ENCODE measurements at places on chromosomes 2 and 18. TPM values are rescaled to one million over a fixed set of nuclear protein-coding genes. Genes with fewer than 3 reads are reported as not detected.

The HJURP gene
- 23.1 TPM for total RNA-seq

The DNAJC5G gene
- total RNA-seq = not detected

The CEBPZOS gene
- total RNA-seq = 21.3 TPM

The AKAIN1 gene
- not detected for total RNA-seq

The IL1A gene
- total RNA-seq = under 0.01 TPM

The METAP1D gene
- total RNA-seq = 9.8 TPM

The PARD6G gene
- total RNA-seq = 0.71 TPM

The SNORC gene
- 0.18 TPM for total RNA-seq

The APCDD1 gene
- total RNA-seq = not detected

The ZBTB7C gene
- total RNA-seq = not detected

The POTEI gene
- not detected for total RNA-seq

The ASB18 gene
- not detected for total RNA-seq

The GAREM1 gene
- 0.89 TPM for total RNA-seq

The BOLL gene
- not detected for total RNA-seq

The PER2 gene
- total RNA-seq = 4.0 TPM

The DPP10 gene
- total RNA-seq = not detected

The THSD7B gene
- under 0.01 TPM for total RNA-seq

The LRRFIP1 gene
- total RNA-seq = 64.3 TPM

The IHH gene
- not detected for total RNA-seq

The CFC1 gene
- total RNA-seq = not detected

The MRO gene
- total RNA-seq = not detected

The CRYGA gene
- not detected for total RNA-seq

The SPDYA gene
- under 0.01 TPM for total RNA-seq

The ATG9A gene
- total RNA-seq = 49.9 TPM

The TBR1 gene
- not detected for total RNA-seq

The SNTG2 gene
- not detected for total RNA-seq

The CAVIN2 gene
- total RNA-seq = 13.0 TPM

The PSMA8 gene
- total RNA-seq = not detected

The FAM228A gene
- total RNA-seq = not detected

The REG1B gene
- not detected for total RNA-seq

The ALPG gene
- not detected for total RNA-seq

The RNF149 gene
- total RNA-seq = 34.9 TPM

The C2orf78 gene
- total RNA-seq = not detected
